Endothelial cell (in vitro differentiated cells): ENCODE measurements at places on chromosomes 2 and 18. TPM values are rescaled to one million over a fixed set of nuclear protein-coding genes. Genes with fewer than 3 reads are reported as not detected.
A peak's percentile ranks its signal among the peaks of the same experiment; 100 is the strongest.

GRCh38 chr18:63457977-63458376, 18.8 kb upstream of the SERPINB5 start:
- DNase-seq = no peak
- H3K36me3 ChIP-seq = no peaks in the 10 kb centered on the region
- H3K4me1 ChIP-seq = peaks cover 11% of the 10 kb centered on the region
- H3K4me3 ChIP-seq = no peak overlapping the region

GRCh38 chr2:65504201-65504600, 71.8 kb upstream of the SPRED2 start:
- H3K27ac ChIP-seq = no peak overlapping the region
- peaks cover 2% of the 10 kb centered on the region for H3K4me1 ChIP-seq
- H3K36me3 ChIP-seq = no peaks in the 10 kb centered on the region
- no peak overlapping the region for H3K4me3 ChIP-seq
- no peak for DNase-seq
- peaks cover 5% of the 10 kb centered on the region for H3K27me3 ChIP-seq

Gene TRPM8
- total RNA-seq = not detected

Gene KCNG2
- 0.56 TPM for total RNA-seq

DNA sequence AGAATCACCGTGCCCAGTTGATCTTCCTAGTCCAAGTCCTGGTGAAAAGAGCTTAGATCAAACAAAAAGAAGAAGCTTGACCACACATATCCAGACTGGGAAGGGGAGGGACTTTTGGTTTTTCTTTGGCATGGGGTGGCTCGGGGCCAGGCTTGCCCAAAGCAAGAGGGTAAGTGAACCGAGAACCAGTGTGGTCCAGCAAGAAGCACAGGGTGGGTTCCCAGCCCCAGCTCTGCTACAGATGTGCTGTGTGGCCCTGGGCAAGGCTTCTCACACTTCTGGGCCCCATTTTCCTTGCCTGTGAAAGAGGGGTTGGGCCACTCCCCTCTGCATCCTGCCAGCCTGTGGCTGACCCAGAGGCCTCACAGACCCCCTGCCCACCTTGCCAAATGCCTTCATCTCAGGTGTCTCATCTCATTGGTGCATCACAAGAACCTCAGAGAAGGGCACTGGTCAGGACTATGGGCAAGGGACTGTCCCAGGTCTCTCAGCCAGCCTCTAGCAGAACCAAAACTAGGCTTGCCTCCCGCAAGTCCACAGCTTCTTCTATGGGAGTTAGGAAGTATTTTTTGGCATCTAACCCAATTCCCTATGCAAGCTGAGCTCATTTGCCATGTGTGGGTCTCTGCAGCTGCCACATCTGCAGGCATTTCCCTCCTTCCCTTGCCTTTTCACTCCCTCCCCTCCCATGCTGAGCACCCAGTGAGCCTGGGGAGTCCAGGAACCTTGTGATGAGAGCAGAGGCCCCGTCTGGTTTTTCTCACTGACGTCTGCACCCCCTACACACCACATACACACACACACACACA, 6.9 kb downstream of the ATP6V1B1 start:
- H3K27me3 ChIP-seq = peaks cover 13% of the 10 kb centered on the region
- no peaks in the 10 kb centered on the region for H3K36me3 ChIP-seq
- no peak overlapping the region for H3K4me3 ChIP-seq

GRCh38 chr18:24248359-24248758, 109.5 kb downstream of the CABYR start:
- H3K36me3 ChIP-seq = no peaks in the 10 kb centered on the region
- peaks cover 13% of the 10 kb centered on the region for H3K4me1 ChIP-seq
- DNase-seq = no peak
- H3K27ac ChIP-seq = no peak overlapping the region

Gene ANAPC1
- total RNA-seq = 44.3 TPM

GRCh38 chr2:198883604-198884003, 574.1 kb downstream of the SATB2 start:
- H3K4me3 ChIP-seq = no peak overlapping the region
- no peaks in the 10 kb centered on the region for H3K27me3 ChIP-seq
- H3K36me3 ChIP-seq = no peaks in the 10 kb centered on the region
- DNase-seq = no peak

DNA sequence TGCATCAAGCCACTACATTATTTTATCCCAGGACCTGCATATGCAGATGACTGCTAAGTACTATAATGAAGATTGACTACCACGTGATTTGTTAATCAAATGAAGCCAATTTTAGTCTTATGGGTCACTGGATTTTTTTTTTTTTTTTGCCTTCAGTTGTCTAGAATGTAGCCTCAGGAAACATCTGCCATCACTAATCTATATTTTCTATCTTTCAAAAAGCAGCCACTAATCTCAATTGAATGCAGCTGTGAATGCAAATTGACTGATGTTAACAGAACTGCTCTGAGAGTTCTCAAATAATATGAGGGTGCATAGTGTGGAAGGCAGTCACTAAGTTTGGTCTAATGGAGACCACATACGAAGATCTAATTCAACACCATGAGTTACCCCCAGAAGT, 106.3 kb downstream of the ABCA12 start:
- H3K4me1 ChIP-seq = peaks cover 3% of the 10 kb centered on the region
- H3K36me3 ChIP-seq = no peaks in the 10 kb centered on the region
- H3K4me3 ChIP-seq = no peak overlapping the region
- DNase-seq = no peak
- no peaks in the 10 kb centered on the region for H3K27me3 ChIP-seq

DNA sequence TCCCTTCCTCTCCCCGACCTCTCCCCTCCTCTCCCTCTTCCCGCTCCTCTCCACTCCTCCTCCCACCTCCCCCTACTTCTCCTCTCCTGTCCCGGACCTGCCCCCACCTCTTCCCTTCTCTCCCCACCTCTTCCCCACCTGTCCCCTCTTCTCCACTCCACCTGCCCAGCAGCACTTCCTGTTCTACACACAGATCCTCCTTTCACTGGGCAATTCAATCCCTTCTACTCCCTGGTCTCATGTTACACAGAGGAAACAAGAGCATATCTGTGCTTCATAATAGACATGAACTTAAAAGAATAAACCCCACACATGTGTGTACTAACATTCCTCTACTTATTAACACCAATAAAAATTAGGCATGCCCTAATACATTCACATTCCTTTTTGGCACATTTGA, 34.8 kb downstream of the TIMM21 start:
- H3K4me1 ChIP-seq = peaks cover 2% of the 10 kb centered on the region
- H3K27me3 ChIP-seq = peaks cover 5% of the 10 kb centered on the region
- no peak overlapping the region for H3K27ac ChIP-seq
- DNase-seq = no peak

DNA sequence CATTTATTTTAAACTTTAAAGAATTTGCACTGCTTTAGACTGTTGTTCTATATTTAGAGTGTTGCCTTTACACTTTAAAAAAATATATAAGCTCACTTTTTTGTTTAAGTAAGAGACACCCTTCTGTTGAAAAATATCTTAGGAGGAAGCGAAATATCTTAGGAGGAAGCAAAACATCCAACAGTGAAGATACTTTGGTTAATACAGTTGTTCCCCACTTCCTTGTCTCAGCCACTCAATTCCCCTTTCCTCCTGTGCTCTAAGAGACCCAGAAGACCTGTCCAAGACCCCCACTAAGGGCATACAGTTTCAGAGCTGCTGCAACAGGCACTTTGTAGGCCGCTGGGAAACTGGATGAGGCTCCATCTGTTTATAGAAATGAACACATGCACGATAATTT, 5.7 kb downstream of the SERPINB8 start:
- H3K36me3 ChIP-seq = no peaks in the 10 kb centered on the region
- peaks cover 11% of the 10 kb centered on the region for H3K27me3 ChIP-seq
- H3K4me1 ChIP-seq = peaks cover 3% of the 10 kb centered on the region
- no peak for DNase-seq

DNA sequence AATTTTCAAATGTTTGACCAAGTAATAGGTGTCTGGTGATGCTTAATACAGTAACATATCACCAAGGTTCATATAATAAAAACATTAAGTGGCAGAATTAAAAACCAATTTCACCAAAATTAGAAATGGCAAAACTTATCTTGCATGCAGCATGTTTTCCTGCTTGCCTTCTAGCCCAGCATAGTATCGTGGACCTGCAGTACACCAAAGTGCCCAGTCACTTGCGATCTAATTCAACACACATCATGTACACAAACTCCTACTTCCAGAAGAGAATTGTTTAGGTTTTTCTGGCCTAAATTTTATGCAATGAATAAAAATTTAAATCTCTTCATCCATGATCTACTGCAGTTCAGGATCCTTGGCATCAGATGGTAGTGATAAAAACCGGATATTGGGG, 28.9 kb downstream of the LPIN2 start:
- no peaks in the 10 kb centered on the region for H3K36me3 ChIP-seq
- H3K27ac ChIP-seq = no peak overlapping the region
- H3K27me3 ChIP-seq = peaks cover 2% of the 10 kb centered on the region
- H3K4me1 ChIP-seq = peaks cover 15% of the 10 kb centered on the region
- no peak for DNase-seq
- H3K4me3 ChIP-seq = no peak overlapping the region

GRCh38 chr2:165872101-165872791, 78.2 kb upstream of the GALNT3 start:
- DNase-seq = no peak
- H3K27me3 ChIP-seq = no peaks in the 10 kb centered on the region
- no peak overlapping the region for H3K27ac ChIP-seq
- H3K36me3 ChIP-seq = peaks cover 17% of the 10 kb centered on the region
- H3K4me3 ChIP-seq = no peak overlapping the region
- H3K4me1 ChIP-seq = peaks cover 13% of the 10 kb centered on the region

Gene IL36A
- not detected for total RNA-seq

Gene ZNF24
- 50.1 TPM for total RNA-seq

DNA sequence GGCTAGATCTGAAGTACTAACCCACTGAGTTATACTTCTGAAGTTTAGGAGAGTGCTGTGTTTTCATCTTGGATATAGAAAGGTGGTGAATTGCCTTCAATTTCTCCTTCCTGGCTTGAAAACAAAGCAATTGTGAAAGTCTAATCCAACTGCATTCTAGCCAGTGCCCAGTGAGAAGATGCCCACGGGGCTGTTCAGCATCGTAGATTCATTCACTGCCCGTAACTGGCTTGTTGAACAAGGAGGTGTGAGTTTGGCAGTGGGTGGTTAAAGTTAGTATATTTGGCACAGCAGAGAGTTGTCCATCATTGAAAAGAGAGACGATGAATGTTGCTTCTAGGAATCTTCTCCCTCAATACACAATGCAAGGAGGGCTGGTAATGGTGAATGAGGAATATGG, 82.3 kb upstream of the RND3 start:
- H3K4me1 ChIP-seq = no peaks in the 10 kb centered on the region
- DNase-seq = no peak
- peaks cover 3% of the 10 kb centered on the region for H3K27me3 ChIP-seq
- no peaks in the 10 kb centered on the region for H3K36me3 ChIP-seq

Gene CRIM1
- total RNA-seq = 246 TPM

GRCh38 chr2:235170536-235171521, 219.0 kb downstream of the SH3BP4 start:
- no peak overlapping the region for H3K27ac ChIP-seq
- H3K4me3 ChIP-seq = no peak overlapping the region
- no peaks in the 10 kb centered on the region for H3K4me1 ChIP-seq
- H3K27me3 ChIP-seq = peaks cover 9% of the 10 kb centered on the region
- H3K36me3 ChIP-seq = no peaks in the 10 kb centered on the region

DNA sequence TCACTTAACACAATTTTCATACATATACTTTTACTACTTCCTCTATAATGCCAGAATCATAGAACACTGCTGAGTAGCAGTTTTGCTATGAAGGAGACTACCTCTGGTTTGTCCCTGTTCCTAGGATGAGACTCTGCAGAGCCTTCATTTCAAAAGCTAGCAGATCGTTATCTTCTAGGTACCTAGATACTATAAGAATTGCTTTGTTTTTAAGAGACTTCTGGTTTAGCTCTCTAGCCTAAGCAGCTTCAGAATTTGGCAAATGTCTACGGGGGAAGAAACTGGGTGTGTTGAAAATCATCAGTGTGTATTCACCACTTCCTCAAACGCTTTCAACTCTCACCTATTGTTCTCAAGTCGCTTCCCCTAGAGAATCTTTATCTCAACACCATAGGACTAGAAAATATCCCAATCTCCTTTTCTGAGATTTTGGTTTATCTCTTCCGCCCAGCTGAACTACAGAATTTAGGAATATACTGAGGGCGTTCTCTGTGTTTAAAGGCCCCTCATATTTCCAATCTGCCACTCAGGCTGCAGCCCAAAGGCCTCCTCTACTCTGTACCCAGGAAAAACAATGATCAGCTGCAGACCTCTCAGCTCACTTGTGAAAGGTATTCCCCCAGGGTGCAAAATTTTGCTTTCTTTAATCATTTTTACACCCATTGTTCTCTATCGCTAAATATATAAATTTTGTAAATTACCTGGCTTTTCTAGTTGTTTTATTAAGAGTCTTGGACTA, 28.7 kb downstream of the SMAD2 start:
- peaks cover 74% of the 10 kb centered on the region for H3K4me1 ChIP-seq
- peaks cover 2% of the 10 kb centered on the region for H3K27me3 ChIP-seq
- no peak overlapping the region for H3K4me3 ChIP-seq
- H3K27ac ChIP-seq = peak overlapping the region; percentile 53

DNA sequence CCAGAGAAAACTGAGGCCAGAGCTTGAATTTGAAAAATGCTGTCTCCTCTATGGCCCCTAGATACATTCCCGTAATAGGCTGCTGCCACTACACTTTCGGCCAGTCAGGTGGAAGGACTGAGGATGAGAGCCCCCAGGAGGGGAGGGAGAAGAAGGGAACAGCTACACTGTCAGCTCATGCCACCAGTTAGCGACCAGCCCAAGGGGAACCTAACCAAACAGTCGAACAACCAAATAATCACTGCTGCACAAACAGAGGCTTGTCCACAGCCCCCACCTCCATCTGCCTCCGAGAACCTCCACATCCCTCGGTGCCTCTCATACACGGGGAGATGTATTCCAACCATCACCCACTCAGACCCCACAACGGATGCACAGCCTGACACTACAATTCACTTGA, 7.3 kb downstream of the ZNF516 start:
- H3K36me3 ChIP-seq = no peaks in the 10 kb centered on the region
- no peak overlapping the region for H3K4me3 ChIP-seq
- no peak for DNase-seq
- H3K4me1 ChIP-seq = peaks cover 40% of the 10 kb centered on the region
- H3K27me3 ChIP-seq = peaks cover 15% of the 10 kb centered on the region

GRCh38 chr2:20175267-20175666, 49.7 kb downstream of the SDC1 start:
- H3K27ac ChIP-seq = no peak overlapping the region
- peaks cover 7% of the 10 kb centered on the region for H3K4me1 ChIP-seq
- no peaks in the 10 kb centered on the region for H3K27me3 ChIP-seq

- no peaks in the 10 kb centered on the region for H3K4me1 ChIP-seq
- H3K36me3 ChIP-seq = peaks cover 3% of the 10 kb centered on the region
- no peak overlapping the region for H3K4me3 ChIP-seq
- H3K27me3 ChIP-seq = no peaks in the 10 kb centered on the region
Measured at GRCh38 chr2:38634684-38635083, 31.2 kb upstream of the GALM start.

- peaks cover 22% of the 10 kb centered on the region for H3K27me3 ChIP-seq
- H3K4me1 ChIP-seq = peaks cover 25% of the 10 kb centered on the region
- peak; percentile 42 for DNase-seq
- H3K27ac ChIP-seq = no peak overlapping the region
- peak overlapping the region; percentile 56 for H3K4me3 ChIP-seq
Measured at GRCh38 chr2:10914272-10914693, 2.5 kb downstream of the KCNF1 start.
